ENCODE measurements at places on chromosomes 7 and 10.
A peak's percentile ranks its signal among the peaks of the same experiment; 100 is the strongest.

- DNase-seq: no peak
Observed at GRCh38 chr7:15707570-15707969, 21.1 kb upstream of the MEOX2 start.

- DNase-seq: no peak
Observed at GRCh38 chr7:693280-693679, 33.2 kb upstream of the DNAAF5 start.

GRCh38 chr10:3451516-3452172 is 279.1 kb upstream of the PITRM1 start:
- DNase-seq: no peak

GRCh38 chr10:71326464-71326881 is 7.4 kb downstream of the SLC29A3 start:
- no peak for DNase-seq

- DNase-seq: peak; percentile 97
Observed at GRCh38 chr10:114024876-114025610, 18.6 kb upstream of the ADRB1 start.

DNA sequence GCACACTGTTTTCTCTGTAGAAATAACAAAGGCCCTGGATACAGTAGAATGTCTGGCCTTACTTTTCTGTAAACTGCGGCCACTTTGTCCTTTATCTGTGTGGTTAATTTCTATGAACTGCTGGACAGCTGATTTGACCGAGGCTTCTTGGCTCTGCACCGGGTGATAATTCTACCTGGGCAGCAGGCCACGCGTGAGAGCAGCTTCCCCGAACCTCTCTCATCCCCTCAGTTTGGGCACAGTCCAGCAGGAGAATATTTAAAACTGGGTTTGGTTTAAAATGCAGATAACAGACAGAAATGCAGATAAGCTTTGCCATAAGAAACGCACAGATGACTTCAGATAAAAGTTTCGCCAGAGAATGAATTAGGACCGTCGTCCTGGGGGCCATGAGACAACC is 81.0 kb downstream of the CELF2 start:
- DNase-seq: no peak

GRCh38 chr10:9743639-9744038 is 1274.0 kb upstream of the CELF2 start:
- DNase-seq: no peak

- DNase-seq: no peak
Observed at GRCh38 chr10:48835781-48836180, 103.9 kb downstream of the LRRC18 start.

DNA sequence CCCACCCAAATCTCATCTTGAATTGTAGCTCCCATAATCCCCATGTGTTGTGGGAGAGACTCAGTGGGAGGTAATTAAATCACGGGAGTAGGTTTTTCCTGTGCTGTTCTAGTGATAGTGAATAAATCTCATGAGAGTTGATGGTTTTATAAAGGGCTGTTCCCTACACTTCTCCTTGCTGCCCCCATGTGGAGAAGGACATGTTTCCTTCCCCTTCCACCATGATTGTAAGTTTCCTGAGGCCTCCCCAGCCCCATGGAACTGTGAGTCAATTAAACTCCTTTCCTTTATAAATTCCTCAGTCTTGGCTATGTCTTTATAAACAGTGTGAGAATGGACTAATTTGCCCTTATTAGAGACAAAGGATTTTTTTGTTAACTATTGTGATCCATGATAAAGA is 48.5 kb upstream of the MKX start:
- no peak for DNase-seq

GRCh38 chr7:81926154-81926553 is 156.3 kb upstream of the HGF start:
- no peak for DNase-seq

DNA sequence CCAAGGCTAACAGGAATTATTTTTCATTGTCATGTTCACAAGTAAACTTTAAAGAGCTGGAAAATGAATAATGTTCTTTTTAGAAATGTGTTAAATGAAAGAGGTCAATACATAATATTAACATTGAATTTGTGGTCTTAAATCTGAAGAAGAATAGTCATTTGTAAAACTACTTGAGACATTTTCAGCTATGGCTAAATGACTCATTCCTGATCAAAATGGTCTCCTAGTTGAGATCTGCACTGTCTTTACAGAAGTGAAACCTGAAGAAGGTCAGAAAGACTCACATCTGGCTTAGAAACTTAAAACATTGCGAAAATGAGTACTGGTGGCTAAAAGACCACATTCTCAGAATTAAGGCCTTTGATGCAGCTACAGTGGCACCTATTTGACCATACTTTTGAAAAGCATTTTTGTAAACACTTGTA is 5.9 kb downstream of the PIK3CG start:
- peak; percentile 92 for DNase-seq

GRCh38 chr7:140219672-140220524 is 43.1 kb upstream of the KDM7A start:
- DNase-seq: no peak

- no peak for DNase-seq
Observed at GRCh38 chr7:2411815-2412586, 8.6 kb downstream of the CHST12 start.

Data from CD14-positive monocyte (primary cell).